AG08396 (cell line): ENCODE measurements at places on chromosomes 7 and 10.

- peak; percentile 28 for DNase-seq
Measured at GRCh38 chr10:28946479-28946878, 269.2 kb downstream of the BAMBI start.

DNA sequence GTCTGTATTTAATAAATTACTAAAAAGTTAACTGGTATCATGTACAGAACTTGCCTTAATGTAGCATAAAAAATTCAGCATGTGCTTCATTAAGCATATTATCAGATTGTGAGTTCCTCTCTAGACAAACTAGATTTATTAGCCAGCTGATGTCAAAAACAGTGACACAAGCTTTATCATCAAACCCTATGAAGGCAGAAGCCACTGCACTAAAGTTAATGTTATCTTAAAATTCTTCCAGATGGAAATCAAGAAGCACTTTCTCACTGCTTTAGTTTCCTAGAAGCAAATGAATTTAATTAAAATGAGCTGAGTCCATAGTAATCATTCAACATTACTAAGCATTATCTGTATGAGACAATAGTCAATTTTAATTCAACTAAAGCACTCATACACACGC is 96.4 kb downstream of the ARHGAP12 start:
- DNase-seq = no peak

DNA sequence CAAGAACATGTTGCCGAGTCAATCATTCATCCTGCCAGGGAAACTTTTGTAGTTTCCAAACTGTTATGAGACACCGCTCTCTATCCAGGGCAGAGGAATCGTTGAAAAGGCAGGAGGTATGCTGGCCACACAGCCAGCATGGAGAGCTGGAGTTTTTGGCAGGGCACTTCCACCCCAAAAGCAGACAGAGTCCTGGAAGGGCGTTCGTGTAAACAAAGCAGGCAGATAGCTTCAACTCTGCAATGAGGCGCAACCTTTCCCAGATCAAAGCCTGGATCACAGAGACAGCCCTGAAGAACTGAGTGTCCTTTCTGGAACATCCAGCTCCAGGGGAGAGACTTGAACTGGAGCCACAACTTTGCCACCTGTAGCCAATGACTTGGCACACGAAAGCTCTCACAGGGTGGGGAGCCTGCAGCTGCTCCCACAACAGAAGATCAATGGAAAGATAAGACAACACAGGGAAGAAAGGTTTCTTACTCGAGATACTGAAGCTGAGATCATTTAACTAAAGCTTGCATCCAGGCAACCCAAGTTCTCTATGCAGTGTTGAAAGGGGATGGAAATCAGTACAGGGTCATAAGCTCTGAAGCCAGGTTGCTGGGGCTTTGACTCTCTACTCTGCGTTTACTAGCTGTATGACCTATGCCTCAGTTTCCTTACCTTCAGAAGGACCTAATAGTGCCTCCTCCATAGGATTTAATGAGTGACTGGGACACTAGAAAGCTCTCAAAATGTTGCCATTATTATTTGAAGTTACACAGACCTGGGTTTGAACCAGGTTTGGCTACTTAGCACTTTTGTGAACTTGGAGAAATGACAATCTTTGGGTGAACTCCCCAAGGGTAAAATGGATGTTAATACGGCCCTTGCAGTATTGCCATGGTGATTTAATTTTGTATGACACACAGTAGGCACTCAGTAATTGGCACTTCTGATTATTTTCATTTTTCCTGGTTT is 434.8 kb upstream of the NPVF start:
- no peak for DNase-seq

DNA sequence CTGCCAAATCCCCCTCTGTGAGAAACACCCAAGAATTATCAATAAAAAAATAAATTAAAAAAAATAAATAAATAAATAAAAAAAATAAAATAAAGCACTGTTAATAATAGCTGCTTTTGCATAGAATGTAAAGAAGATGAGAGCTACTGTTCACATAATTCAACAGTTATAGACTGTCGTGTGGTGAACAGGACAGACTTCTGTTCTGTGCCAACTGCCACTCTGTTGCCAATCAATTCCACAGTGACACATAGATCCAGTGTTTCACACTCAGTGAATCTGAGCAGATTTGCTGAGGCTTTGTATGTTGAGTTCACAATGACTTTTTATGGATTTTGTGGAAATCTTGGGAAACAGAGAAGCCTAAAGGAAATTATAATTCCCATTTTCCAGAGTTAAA is 14.9 kb downstream of the ARHGAP19 start:
- DNase-seq = no peak

DNA sequence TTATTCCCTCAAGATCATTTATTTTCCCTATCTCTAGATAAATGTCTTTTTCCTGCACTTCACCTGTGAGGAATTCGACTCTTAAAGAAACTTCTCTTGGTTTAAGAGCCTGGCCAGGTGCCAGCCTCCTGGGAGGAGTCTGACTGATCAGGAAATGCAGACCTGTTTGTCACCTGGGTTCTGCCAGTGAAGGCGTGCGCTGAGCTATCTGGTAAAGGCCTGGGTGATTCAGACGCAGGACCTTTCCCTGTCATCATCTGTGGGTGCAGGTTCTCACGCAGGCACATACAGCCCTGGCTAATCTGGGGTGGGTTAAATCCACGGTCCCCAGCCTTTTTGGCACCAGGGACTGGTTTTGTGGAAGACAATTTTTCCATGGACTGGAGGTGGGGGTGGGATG is 65.3 kb upstream of the AQP1 start:
- no peak for DNase-seq

DNA sequence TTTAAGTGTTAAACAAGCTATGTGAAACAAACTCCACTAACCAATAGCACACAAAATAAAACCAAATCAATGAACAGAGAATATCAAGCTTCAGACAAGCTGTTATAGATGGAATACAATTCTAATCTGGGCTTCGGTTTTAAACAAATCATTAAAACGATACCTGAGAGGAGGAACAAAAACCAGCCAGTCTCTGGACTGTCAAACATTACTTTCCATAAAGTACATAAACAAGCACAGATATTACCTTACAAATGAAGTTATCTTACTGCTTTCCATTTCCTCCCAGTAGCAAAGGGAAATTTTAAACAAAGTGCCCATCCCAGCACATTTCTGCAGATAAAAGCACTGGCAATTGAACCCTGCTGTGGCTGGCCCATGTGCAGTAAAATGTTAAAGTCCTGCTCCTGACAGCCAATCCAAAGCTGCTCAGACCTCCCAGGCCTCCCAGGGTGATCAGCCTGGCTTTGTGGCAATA is 128.0 kb downstream of the NRCAM start:
- no peak for DNase-seq

DNA sequence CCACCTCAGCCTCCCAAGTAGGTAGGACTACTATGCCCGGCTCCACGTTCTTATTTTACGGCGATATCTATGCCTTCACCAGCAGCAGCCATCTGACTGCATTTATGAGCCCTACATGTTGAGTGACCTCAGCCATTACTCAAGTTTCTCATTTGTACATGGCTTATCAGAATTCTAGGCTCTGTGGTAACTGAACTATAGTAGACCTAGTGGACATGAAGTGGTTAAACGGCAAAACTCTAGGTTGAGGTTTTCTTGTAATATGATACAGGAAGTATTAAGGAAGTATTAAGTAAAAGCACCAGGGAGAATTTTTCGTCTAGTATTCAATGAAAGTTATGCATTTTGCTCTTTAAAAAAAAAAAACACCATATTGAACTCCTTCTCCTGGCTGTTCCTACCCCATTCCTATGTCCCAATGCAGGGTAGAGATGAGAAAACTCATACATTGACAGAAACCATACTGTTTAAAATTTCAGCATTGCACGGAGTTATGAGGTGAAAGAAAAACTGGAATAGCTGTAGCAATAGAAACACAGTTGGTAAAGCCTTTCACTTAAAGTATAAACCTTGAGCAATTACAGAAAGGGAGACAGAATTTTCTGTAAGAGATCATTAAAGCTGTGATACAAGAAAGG is 39.8 kb upstream of the EPC1 start:
- DNase-seq = no peak

DNA sequence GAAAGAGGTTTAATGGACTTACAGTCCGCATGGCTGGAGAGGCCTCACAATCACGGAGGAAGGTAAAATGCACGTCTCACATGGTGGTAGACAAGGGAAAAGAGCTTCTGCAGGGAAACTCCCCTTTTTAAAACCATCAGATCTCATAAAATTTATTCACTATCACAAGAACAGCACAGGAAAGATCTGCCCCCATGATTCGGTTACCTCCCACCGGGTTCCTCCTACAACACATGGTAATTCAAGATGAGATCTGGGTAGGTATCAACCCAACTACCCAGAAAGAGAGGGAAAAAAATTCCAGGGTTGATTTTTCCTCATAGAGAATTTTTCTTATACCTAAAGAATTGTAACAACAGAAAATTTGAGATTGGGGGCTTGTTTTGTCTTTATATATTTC is 13.9 kb downstream of the RAPGEF5 start:
- DNase-seq = no peak

- no peak for DNase-seq
Measured at GRCh38 chr10:374354-374753, 239.1 kb downstream of the ZMYND11 start.

DNA sequence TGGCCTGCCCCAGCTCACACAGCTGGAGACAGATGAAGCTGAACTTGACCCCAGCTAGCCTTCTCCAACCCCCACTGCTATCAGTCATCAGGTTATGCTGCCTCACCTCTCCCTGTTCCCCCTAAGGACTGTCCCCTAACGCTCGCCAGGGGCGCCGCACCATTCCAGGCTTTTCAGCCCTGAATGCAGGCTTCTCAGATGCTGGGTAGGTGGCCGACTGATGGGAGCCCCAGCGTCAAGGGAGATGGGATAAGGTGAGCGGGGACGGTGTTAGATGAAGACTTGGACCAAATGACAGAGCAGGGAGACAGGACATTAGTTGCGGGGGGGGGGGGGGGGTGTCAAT is 15.8 kb upstream of the OPALIN start:
- no peak for DNase-seq

DNA sequence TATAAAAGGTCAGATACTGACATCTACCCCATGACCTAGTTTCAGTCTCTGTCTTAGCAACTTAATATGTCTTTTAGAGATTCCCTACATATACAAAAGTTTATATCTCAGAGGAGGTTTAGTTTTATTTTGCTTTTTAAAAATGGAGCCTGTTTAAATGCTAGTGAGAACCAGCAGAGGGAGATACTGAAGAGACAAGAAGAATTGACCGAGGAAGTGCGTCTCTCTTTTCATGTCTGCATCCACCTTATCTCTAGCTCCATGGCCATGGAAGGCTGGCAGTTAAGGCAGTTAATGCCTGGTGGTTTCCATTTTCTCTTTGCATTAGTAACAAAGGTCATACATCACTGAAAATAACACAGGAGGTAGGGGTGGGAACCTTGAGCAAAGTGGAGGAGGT is 10.7 kb downstream of the SUV39H2 start:
- peak; percentile 12 for DNase-seq

DNA sequence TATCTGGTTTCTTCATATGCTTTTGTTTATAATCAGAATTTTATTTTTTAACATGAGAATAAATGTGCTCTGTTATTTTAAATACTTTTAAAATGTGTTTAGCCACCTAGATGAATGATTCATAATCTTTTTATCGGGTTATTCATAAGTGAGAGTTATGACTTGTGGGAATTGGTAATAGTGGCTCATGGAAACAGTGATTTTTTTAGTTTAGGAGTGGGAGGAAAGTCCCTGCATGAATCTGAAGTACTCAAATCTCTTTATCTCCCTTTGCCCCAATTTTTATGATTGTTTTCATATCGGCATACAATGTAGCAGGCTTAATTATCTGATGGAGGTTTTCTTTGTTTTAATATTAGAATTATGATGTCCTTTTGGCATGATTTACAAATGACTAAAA is 42.9 kb downstream of the TAX1BP1 start:
- no peak for DNase-seq

- DNase-seq = no peak
Measured at GRCh38 chr7:155464183-155464582, 6.3 kb downstream of the EN2 start.

DNA sequence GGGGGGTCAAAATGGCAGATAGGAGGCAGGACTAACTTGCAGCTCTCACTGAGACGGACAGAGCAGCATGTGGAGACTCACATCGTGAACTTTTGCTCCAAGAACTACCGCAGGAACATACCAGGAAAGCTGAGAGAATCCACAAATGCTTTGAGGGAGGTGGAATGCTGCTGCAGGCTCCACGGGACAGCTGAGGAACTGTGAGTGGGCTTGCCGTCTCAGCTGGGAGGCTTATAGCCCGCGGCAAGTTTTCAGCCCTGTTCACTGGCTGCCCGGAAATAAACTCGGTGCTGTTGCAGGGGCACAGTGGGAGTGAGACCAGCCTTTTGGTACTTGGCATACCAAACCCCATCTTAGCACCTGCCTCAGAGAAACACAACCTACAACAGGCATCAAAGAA is 19.1 kb upstream of the WDR11 start:
- DNase-seq = no peak

- DNase-seq = no peak
Measured at GRCh38 chr10:64257704-64258103, 736.5 kb downstream of the REEP3 start.

DNA sequence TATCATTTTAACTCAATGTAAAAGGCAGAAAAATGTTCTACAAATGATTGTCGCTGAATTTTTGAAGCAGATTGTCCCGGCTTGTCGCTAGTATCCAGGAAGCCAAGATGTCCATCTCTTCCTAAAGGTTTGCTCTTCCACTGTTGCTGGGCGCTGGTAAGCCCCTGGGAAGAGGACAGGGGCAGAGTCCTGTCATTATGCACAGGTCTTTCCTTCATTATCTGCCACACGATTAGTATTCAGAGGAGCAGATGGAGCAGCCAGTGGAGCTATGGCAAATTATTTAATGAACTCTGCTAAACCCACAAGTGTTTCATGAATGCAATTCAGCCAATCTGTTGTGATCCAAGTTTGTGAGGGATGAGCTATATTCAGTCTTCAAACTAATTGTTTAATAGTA is 499.1 kb upstream of the NRP1 start:
- DNase-seq = no peak

GRCh38 chr10:13939391-13939790 is 352.6 kb downstream of the PRPF18 start:
- DNase-seq = no peak

DNA sequence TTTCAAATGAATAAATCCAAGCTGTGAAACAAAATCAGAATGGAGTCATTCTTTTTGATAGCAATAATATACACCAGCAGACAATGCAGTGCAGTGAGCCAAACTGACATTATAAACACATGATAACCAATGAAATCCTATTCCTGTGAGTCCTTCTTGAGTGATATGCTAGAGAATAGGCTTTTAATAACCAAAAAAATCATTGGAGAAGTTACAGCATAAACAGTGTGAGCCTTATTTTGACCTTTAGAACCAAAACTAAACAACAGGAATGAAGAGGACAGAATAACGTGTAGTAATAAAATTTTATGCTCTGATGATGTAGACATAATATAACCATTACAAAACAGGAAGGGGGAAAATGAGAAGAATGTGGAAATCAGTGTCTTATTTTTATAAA is 8.7 kb downstream of the HUS1 start:
- DNase-seq = no peak

GRCh38 chr10:23284674-23285335 is 59.8 kb downstream of the C10orf67 start:
- no peak for DNase-seq

GRCh38 chr10:122142641-122143237 is 128.4 kb upstream of the BTBD16 start:
- peak; percentile 50 for DNase-seq
